ENCODE measurements at places on chromosomes 1 and 21.
A peak's percentile ranks its signal among the peaks of the same experiment; 100 is the strongest.

DNA sequence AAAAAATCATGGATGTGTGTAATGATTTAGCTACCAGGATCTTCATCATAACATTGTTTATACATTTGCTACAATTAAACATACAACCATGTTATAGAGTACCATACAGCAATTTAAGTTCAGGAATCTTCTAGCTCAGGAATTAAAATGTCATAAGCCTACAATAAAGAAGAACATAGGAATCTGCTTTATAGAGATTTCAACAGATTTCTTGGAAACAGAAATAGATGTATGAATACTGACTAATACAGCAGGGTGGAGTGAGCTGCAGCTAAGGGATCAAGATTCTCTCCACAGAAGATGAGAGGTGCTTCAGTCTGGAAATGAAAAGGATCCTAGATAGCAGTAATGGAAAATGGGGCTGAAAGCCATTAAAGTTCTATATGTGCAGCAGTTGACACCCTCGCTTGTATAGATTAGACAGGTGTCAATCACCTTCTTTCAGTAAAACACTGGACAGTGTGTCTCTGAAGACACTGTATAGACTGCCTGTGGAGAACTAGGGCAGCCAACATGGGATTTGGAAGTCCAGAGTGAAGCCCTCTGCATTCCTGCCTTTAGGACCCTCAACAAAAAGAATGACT, 73.9 kb downstream of the DNTTIP2 start:
- DNase-seq = no peak

DNA sequence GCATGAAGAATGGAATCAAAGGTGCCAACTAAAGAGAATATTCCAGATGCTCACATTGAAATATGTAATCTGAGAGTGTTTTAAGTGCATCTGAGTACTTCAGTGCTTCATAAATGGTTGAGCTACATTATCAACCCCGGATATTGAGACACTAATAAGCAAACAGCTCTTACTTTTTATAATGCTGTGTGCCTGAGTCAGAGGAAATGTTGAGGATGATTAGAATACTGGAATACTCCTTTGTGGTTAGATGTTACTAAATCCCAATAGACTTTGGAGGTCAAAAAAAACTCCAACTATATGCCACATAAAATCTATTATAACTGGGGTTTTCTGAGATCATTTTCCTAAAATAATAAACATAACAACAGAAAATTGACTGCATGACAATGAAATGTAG, 12.5 kb upstream of the KCNA3 start:
- DNase-seq = peak; percentile 39

DNA sequence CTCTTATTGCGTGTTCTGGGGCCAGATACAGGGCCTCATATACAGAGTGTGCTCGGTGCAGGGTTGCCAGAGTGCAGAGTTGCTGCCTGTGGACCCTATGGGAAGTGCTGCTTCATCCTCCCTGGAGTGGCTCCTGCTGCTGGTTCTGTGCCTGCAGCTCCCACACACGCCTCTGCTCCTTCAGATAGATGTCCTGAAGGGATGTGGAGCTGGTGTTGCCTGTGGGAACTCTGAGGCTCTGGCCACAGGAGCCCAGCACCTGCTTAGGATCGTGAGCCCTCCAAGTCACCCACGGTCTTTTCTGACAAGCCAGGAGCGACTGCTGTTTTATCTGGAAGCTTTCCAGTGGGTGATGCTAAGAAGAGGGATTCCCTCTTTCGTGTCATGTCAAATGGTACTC, 120.5 kb downstream of the CAMTA1 start:
- no peak for DNase-seq

DNA sequence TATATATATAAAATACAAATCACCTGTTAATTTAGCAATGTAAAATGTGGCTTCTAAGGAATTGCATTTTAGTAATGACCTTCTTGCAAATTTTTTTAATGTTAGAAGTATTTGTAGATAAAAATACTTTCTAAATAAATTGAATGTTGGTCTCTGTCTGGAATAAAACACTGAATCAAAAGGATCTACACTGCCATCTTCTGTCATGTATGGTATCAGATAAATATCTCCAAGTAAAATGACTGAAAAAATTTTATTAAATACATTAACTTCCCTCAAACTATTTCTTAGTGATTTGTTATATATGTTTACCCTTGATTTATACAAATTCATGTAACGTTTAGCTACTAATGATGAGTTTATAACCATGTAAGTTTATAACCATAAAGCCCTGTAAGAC, 2029.3 kb downstream of the MRPL39 start:
- peak; percentile 46 for DNase-seq

DNA sequence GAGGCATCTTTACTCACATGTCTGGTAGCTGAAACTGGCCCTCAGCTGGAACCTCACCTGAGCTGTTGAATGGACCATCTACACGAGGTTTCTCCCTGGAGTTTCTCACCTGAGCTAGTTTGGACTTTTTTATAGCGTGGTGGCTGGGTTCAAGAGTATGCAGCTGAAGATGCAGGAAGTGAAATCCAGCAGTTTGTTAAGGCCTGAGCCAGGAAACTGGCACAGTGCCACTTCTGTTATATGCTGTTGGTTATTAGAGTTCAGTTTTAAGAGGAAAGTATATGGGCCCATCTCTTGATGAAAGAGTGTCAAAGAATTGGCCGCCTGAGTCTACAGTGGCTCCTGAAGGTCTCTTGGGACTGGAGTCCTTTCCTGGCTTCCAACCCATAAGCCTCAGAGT, 35.6 kb downstream of the STUM start:
- no peak for DNase-seq

DNA sequence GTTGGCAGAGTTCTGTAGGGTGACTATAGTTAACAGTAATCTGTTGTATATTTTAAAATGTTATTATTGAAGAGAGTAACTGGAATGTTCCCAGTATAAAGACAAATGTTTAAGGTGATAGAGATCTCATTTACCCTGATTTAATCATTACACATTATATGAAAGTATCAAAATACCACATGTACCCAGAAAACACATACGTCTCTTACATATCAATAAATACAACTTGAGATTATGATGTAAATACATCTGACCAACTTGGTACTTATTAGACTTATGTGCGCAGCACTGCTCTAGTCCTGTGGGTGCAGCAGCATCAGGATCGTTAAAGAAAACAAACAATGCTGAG, 670 bp upstream of the PARK7 start:
- no peak for DNase-seq

DNA sequence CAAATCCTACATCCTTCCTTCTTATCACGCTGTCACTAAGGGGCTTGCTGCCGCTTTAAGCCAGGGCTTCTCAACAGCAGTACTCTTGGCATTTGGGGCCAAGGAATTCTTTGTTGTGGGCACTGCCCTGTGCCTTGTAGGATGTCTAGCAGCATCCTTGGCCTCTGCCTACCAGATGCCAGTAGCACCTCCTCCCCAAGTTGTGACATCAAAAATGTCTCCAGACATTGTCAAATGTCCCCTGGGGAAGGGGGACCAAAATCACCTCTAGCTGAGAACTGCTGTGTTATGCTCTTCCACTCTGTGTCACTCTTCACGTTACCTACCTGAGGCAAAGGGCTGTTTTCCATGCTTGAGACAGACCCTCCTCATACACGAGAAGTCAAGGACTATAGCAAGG, 400.3 kb upstream of the POU3F1 start:
- no peak for DNase-seq

GRCh38 chr1:50418600-50419109, 4.6 kb downstream of the DMRTA2 start:
- no peak for DNase-seq

- DNase-seq = no peak
Observed at GRCh38 chr21:40333731-40334130, 466.5 kb downstream of the PCP4 start.

- DNase-seq = no peak
Observed at GRCh38 chr21:43739621-43740435, 20.9 kb downstream of the PDXK start.

GRCh38 chr1:16727190-16728111, 12.9 kb upstream of the RNU1-4 start:
- no peak for DNase-seq

GRCh38 chr1:198713081-198713480, 74.2 kb downstream of the PTPRC start:
- no peak for DNase-seq

DNA sequence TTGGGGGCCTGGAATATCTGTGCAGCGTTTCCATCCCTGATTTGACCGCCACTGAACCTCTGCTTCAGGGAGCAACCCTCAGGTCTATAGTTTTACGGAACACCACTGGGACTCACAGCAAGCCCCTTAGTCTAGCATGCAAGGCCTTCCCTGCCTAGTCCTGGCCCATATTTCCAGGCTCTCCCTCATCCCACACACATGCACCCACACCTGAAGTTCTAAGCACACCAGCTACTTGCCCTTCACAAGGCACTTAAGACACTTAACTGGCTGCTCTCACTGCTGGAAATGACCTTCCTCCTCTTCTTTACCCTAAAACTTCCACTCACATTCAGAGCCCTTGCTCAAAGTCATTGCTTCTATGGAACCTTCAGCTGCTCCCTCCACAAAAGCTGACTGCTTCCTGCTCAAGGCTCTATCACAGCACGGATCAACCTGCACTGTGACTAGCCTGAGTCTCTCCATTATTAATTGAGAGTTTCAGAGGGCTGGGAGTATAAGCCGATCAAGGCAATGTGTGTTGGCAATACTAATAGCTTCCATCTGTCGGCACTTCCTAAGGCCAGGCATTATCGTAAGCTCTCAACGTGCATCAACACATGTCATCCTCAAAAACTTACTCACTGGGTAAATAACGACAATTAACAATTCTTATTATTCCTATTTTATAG, 84.3 kb downstream of the RRAGC start:
- no peak for DNase-seq

DNA sequence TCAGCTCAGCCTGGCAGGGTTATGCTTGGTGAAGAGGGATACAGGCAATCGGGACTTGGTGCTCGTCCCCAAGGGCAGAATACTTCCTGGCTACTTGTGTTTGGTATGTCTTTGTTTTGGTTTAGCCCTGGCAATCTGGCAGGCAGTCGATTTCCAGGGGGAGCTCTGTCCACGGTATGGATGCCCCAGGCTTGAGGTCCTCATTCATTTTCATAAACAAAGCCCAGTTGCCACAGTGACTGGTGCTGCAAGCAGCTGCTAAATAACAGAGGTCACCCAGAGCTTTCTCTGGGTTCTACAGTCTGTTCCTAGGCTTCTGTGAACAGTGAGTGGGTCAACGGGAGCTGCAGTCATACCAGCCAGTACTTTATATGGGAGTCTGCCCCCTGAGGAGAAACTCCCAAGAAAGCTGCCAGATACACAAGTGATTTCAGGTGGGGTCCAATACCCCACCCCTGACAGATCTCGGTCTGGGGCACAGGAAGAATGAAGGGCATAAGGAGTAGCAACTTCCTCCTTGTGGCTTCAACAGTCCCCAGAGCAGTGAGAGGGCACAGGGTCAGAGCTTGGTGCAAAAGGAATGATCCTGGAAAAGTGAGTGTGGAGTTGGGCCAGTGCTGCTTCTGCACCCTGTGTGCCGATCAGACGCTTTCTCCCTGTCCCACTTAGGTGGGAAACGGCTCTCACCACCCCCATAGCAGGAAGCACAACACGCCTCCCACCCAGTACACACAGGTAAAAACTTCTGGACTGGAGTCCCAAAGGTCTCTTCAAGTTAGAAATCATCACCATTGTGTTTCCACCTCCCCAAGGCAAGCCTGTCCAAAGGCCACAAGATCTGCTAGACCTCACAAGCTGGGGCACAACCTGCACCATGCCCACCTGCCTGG, 55.5 kb downstream of the TGFBR3 start:
- DNase-seq = no peak
